GM12892 (cell line): ENCODE measurements at places on chromosomes 2 and 18.

DNA sequence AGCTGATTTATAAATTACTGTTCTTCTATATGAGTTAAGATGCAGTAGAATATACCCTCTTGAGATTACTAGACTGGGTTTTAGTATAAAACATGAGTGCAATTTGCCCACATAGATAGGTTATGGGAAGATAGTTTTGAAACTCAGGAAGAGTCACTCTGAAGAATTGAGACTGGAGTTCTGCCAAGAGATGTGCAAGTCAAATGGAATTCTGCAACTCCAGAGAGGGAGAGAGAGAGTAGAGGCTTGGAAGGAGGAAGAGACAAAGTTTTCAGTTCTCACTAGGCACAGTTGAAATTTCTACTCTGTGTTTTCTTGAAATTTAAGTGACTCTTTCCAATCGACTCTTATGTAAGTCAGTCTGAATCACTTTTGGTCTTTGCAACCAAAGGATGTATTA lies 878.8 kb downstream of the TSN start:
- no peak for DNase-seq

DNA sequence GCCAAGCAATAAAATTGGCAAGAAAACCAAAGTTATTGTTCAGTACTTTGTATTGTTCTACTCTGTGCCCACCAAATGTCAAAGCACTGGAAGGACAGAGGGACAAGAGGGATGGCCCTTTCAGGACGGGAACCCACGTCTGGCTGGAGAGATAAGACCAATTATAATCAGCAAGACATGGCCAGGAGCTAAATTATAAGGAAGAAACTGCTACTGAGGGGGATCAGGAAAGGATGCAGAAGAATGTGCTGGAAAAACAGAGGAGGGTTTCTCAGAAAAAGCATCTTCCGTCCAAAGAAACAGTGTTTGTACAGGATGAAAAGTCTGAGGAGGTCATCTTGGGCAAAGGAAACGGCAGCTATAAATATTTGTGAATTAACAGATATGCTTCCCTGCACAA lies 46.4 kb upstream of the NARS1 start:
- DNase-seq: no peak

GRCh38 chr18:55861266-55861665 lies 273.3 kb upstream of the TCF4 start:
- DNase-seq: no peak

- no peak for DNase-seq
Observed at GRCh38 chr2:25355270-25355669, 13.5 kb upstream of the DNMT3A start.

GRCh38 chr2:109637749-109638570 lies 23.8 kb downstream of the SOWAHC start:
- DNase-seq: no peak

DNA sequence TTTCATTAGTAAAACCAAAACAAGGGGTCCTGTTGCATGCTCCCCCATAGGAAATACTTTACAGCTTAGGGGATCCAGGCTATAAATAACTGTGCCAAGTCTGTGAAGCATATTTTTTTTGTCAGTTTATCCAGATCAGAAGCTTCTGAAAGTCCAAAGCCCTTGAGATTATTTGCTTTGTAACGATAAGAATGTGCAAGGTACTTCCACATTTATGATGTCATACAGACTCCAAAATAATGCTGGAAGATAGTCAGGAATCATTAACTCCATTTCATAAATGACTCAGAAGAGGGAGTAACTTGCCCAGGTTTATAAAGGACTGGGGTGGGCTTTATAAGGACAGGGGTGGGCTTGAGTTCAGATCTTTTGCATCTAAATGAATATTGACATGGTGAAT lies 29.3 kb downstream of the RDH14 start:
- DNase-seq: no peak

DNA sequence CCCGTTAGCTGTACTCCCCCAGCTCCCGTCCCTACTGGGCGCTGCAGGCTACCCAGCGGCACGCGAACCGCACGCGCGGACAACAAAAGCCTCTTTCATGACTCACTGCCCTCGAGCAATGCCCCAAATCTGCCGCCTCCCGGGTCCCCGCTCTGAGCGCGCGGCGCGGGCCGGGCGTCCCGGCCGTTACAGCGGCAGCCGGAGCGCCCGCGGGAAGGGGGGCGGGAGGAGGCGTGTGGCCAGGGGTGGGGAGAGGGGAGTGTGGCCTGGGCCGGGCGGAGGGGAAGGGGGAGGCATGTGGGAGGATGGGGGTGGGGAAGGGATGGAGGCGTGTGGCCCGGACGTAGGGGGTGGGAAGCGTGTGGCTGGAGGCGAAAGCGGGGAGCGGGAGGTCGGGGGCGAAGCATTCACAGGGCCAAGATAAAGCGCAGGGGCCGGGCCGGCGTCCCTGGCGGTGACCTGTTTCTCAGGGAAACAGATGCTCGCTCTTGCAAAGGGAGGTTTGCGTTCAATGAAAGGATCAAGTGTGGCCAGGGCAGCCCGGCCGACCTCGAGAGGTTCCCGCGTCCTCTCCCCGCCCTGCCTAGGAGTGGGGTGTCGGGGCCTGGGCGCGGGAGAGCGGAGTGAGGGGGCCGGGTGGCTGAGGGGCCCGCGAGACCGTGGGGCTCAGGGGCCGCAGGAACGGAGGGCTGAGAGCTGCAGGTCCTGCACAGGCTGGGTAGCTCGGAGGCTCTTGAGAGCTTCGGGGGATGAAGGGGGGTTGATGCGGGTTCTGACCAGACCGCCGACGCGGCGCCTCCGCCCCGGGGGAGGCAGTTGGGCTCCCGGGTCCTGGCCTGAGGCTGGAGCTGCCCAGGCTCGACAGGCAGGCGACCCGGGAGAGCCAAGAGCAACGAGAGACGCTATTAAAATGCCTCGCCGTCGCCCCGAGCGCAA lies 3.5 kb upstream of the NEUROD1 start:
- DNase-seq: no peak

DNA sequence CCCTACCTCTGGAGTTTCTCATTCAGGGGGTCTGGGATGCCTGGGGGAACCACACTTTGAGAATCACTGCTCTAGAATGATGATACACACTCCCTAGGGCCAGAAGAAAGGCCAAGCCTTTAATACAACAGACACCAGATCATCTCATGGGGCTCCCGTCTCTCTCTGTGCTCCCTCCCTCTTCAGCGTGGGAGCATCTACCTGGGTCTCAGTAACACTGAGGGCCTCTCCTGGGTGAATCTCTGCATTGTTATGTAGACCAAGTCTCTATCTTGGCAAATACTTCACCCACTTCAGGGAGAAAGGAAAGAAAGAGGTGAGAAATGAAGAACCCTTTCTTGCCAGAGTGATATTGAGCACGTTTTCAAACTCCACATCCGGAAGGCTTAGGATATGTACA lies 146.8 kb upstream of the MSH6 start:
- no peak for DNase-seq

GRCh38 chr2:152241948-152242729 lies 66.6 kb upstream of the STAM2 start:
- no peak for DNase-seq

DNA sequence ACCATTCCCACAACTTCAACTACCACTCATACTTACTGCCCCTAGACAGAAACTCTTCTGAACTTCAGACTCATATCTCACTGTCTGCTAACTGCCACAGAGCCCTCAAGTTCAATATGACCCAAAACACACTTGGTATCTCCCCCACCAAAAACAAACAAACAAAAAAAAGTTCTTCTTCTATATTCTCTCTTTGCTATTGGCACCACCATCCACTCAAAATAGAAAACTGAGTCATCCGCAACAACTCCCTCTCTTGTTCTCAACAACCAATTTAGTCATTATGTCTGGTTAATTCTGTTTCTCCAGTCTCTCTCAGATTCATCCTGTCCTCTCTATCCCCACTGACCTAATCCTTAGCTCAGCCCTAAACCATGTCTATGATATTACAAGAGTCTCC lies 7.2 kb upstream of the DCTN1 start:
- DNase-seq: no peak

DNA sequence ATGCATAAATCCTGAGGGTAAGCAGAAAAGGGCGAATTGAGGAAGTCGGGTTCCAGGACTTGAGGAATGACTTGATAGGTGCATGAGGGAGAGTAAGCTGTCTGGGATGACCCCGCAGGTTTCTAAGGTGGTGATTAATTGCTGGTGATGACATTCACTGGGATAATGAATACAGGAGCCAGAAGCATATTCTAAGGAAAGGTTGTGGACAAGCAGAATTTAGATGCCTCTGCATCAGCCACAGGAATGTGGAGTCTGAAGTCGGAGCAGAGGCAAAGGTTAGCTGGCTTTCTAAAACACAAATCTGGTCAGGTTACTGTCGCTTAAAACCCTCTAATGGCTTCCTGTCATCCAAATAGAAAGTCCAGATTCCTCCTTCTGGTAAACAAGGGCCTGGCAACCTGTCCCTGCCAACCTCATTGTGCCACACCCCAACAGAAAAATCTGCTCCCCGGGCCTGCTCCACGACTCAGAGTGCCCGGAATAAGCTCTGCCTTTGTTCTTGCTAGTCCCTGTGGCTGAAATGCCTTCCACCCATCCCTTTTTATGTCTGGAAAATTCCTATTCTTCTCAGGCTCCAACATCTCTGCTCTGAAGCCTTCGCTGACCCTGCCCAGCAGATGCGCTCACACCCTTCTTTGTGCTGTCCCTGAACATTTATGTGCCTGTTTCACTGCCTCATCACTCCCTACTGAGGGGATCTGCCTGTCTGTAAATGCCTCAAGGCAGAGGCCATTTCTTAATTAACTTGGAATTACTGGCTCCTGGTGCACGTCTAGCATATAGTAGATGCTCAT lies 11.3 kb upstream of the TMEM214 start:
- DNase-seq: no peak

GRCh38 chr2:38905251-38905650 lies 15.6 kb downstream of the ARHGEF33 start:
- DNase-seq: no peak

- no peak for DNase-seq
Observed at GRCh38 chr18:67280486-67281242, 235.9 kb downstream of the DSEL start.

DNA sequence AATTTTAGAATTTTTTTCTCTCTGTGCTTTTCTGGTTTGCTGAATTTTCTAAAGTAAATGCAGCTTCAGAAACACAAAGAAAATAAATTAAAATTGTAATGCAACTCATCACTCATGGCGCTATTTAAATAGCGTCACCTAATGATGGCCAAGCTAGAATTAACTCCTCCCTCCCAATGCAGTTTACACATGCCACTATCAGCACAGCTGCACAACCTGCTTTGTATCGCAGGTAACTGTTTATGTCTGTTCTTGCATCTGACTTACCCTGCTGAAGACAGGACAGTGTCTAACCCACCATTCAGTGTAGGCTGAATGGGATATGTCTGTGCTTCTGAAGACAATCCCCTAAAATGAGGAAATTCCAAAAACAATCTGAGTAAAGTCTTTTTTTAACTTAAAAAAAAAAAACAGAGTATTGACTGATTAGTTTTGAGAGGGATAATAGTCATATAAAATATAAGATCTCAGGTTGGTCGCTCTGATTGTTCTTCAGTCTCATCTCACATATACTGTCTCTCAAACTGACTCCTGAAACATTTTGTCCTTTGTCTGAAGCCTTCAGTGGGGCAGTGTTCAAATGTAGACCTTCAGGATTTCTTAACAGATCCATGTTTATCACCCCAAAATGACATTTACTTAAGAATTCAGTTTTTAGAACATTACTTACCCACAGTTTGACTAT lies 271.4 kb downstream of the ZEB2 start:
- no peak for DNase-seq

- DNase-seq: no peak
Observed at GRCh38 chr2:148906124-148906523, 31.1 kb downstream of the KIF5C start.

DNA sequence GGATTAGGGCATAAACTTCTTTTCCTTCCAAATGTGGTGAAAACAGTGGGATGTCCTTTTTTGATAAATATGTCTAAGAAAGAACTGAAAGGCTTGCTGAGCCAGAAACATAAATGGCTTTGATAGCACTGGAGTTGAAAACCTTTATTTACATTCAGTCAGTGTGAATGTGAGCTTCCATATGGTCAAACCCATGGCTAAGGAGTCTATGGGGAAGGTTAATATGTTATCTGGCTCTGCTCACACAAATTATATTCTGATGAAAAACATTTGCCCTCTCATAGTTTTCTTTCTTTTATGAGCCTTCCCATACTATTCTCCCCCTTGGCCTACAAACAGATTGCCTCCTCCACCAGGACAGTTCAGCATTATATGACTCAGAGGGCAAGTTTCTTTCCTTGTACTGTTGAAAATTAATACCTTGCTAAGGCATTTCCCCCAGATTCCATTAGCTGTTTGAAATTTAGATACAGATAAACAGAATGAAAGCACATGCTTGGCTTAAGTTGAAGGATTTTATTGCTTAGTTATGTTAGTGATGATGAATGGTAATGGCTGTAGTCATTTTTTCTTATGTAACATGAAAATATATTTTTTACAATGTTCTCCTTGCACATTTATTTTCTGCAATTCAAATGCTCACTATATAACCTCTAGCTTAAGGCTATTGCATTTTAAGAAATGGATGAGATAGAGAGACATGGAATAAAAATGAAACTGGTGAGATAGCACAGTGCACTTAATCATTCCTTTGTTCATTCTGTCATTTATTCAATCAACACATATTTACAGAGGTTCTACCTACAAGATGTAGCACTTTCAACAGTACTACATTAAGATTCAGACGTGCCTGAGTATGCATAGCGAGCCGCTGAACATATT lies 544.1 kb downstream of the LRRTM4 start:
- DNase-seq: no peak

DNA sequence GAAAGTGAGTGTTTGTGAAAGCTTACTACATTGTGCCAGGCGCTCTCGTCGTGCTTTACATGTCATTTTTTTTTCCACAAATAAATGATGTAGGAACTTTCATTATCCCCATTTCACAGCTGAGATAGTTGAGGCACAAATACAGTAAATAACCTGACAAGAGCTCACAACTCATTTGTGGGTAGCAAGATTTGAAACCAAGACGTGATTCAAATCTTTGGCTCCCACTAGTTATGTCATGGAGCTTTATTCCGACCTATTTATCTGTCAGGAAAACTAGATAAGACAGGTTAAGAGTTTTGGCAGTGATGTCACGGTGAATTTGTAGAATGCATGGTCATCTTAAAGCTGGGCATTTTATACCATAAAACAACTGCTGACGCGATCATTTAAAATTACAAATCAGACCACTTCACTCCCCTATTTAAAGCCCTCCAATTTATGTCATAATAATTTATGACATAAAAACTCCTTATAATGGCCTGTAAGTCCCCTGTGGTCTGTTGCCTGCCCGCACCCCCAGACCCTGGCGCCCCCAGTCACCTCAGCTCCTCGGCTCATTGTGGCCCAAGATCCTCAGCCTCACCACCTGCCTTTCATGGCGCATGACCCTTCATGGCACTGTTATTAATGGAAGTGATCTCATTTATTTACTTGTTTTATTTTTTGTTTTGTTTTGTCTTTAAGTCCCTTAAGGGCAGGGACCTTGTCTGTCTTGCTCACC lies 678 bp upstream of the ZNF24 start:
- DNase-seq: no peak
